ENCODE measurements at places on chromosomes 3 and 15.
A peak's percentile ranks its signal among the peaks of the same experiment; 100 is the strongest.

DNA sequence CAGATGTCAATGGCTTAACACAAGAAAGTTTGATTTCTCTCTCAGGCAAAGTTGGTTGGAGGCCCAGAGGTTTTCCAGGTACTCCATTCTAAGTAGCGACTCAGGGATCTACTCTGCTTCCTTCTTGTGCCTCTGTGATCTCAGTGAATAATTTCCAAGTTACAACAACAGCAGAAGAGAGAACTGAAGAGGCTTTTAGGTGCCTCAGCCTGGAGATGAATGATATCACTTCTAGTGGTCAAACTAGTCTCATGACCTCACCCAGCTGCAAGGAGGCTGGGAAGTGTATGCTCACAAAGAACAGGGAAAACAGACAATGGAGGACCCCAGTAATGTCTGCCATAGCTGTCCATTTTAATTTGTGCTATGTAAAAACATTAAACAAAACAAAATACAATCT is 4.6 kb upstream of the PRICKLE2 start:
- DNase-seq: no peak

DNA sequence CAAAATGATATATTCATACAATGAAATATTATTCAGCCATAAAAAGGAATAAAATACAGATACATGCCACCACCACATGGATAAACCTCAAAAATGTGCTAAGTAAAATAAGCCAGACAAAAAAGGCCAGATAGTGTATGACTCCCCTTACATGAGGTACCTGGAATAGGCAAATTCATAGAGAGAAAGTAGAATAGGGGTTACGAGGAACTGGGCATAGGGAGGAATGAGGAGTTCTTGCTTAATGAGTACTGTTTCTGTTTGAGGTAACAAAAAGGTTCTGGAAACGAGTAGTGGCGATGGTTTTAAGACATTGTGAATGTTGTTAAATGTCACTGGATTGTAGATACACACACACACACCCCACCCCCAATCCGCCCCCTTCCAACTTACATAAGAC is 8.2 kb downstream of the RAF1 start:
- no peak for DNase-seq

DNA sequence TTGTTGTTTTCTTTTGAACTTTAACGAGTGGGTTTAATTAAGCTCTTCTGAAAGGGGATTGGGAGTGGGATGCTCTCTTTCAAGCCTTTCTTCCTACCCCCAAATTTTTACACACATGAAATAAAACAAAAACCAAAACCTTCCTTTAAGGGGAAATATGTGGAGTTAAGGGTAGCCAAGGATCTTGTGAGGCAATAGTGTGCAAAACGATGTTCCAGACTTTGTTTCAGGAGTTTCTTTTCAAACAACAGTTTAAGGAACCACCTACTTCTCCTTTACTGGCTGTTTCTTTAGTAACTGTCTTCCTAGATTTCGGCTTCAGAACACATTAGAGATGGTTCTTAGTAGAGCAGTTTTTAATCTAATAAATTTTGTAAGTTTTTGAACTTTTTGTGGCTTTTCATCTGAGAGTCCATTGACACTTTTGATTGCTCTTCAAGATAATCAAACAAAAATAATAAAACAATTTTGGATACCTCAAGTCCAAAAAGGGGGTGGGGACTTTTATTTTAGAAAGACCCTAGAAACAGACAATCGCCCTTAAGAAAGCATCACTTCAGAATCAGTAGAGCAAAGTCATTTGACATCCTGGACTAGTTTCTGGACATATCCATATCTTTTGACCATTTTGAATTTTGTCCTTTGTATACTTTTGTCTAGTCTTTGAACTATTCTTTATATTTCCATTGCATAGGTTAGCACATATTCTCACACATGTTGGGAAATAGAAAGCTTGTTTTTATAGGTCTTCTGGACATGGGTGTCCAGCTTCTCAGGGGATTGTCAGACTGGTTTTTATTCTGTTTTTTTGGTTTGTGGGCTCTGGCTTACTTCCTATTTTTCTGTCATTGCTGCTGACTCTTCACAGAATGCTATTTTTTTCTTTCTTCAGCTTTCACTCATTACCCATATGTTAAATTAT is 6.0 kb downstream of the DIPK2A start:
- DNase-seq: peak; percentile 68

GRCh38 chr3:52317208-52318000 is 1.3 kb downstream of the DNAH1 start:
- DNase-seq: no peak

DNA sequence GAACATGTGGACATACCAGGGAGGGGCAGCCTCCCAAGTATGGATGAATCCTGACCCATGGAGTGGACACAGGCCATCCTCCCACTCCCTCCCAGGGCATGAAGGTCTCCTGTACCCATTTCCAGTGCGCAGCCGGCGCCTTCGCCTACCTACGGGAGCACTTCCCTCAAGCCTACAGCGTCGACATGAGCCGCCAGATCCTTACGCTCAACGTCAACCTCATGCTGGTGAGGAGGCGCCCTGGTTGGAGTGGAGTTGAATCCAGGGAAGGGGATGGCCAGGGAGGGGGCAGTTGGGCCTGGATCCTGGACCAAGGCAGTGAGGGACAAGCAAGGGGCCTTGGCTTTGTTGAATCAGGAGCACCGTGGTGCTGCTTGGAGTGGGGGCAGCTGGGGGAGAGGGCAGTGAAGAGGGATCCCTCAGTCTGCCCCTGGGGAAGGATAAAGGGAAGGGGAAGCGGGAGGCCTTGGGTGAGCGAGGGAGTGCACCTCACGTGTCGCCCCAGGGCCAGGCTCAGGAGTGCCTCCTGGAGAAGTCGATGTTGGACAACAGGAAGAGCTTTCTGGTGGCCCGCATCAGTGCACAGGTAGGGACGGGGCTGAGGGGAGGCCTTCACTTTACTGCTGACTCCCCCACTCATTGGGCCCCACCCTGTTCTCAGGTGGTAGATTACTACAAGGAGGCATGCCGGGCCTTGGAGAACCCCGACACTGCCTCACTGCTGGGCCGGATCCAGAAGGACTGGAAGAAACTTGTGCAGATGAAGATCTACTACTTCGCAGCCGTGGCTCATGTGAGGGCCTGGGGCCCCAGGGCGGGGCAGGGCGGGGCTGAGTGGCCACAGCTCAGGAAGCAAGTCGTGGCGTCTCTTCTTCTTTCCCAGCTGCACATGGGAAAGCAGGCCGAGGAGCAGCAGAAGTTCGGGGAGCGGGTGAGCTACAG is 25.3 kb downstream of the PTPN23 start:
- no peak for DNase-seq

GRCh38 chr3:29011441-29011840 is 269.4 kb upstream of the RBMS3 start:
- peak; percentile 12 for DNase-seq

DNA sequence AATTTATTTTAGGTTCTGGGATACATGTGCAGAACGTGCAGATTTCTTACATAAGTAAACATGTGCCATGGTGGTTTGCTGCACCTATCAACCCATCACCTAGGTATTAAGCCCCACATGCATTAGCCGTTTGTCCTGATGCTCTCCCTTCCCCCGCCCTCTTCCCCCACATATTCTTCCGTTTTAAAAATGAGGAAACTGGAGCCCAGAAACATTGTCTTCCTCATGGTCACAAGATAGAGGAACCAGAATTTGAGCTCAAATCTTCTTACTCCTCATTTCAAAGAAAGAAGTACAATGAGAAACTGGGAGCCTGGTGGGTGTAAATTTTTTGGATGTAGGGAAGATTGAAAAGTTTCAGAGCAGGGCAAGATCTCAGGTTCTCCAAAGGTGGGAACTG is 56.1 kb upstream of the USP3 start:
- peak; percentile 45 for DNase-seq

DNA sequence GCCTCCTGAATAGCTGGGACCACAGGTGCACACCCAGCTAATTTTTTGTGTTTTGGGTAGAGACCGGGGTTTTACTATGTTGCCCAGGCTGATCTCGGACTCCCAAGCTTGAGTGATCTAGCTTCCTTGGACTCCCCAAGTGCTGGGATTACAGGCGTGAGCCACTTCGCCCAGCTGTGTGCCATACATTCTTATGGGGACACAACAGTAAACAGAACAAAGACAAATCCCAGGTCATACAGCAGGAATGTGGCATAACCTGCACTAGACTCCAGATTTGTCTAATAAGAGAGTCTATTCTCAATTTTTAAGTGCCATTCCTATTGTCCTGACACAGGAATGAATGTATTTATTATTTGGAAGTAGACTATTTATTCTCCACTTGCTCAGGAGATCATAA is 17.6 kb downstream of the ARL6IP5 start:
- DNase-seq: no peak

DNA sequence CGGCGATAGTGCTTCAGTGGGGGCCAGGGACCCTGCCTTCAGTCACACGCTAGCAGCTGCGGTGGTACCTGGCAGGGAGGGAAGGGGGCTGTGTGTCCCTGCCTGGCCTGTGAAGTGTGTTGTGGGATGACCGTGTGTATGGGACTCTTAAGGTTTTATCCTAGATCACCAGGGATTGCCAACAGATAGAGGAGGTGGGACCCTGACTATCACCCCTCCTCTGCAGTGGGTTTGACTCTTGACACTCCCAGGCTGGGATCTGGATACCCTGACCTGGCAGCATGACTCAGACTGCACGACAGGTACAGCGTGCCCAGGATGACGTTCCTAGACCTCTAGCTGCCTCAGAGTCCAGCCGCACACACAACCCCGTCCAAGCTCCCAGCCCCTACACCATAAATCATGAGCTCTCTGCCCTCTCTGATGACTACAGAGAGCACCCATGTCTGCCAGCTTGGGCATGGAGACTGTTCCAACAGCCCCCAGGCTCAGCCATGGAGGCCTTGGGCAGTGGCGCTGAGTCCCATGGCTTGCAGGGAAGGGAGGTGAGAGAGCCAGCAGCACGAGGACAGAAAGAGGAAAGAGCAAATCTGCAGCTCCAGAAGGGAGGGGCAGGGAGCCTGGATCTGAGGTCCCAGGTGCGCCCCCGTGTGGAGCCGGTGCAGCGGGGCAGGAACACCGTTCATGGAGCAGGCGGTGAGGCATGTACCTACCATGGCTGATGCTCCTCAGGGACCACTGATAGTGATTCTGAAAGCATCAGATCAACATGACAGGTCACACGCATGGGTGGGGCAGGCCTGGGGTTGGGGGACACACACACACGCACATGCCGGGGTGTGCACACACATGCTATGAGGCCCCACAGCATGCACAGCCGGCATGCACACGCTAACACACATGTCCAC is 71.0 kb downstream of the ADAMTS7 start:
- no peak for DNase-seq

GRCh38 chr3:50162034-50162883 is 7.1 kb downstream of the SEMA3F start:
- no peak for DNase-seq

DNA sequence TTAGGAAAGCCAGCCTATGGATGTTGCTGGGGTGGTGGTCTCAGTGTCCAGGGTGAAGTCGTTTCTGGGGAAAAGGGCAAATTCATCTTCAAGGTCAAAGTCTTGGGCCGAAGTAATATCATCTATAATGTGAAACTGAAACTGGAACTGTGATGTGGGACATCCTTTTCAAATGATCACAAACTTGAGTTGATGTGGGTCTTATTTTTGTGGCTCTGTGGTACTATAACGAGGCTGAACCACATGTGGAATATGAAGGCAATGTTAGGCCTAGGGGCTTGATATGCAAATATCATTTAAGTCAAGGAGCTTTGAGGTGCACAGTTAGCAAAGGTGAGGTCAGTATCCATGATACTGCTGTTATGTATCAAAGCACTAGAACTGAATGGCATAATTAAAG is 1.5 kb upstream of the CD200R1L start:
- DNase-seq: no peak

DNA sequence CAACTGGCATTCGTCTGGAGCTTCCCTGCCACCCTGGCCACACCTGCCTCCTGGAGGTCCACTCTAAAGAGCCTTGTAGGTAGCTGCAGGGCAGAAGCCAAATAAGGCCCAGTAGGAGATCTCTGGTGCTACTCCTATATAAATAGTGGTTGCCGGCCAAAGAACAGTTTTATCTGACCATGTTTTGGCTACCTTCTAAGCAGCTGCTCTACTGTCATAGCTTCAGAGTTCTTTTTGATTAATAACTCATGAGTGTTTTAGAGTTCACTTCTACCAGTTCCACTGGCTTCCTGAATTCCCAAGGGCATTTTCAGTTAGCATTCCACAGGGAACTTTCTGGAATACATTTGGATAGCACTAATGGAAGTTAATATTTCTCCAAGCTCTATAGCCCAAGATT is 154.6 kb downstream of the B3GALNT1 start:
- DNase-seq: no peak

DNA sequence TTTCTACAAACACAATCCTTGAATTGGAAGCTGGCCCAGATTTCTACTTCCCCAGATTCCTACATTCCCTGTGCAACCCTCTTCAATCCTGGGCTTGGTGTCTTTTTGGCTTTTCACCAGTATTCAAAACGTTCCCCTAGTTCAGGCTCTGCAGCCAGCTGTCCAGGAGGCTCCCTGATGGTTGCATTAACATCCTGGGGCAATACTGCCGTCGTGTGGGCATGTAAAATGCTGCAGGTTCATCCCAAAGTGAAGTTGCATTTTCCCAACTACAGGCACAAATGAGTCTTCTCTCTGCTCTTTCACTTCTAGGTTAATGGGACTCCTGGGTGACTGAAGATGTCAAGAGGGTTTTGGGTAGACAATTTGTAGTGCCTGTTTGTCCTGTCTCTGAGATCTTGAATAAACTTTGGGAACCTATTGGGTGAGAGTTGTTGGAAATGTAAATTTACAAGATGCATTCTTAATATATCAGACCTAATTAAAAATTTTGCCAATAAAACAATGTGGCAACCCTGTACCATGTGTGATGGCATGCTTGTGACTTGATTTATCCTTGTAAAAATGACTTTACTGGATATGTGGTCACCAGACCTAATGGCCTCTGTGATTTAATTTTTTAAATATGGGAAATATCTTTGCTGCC is 28.6 kb downstream of the SOX14 start:
- peak; percentile 32 for DNase-seq

- DNase-seq: no peak
These were observed 184.6 kb downstream of the XXYLT1 start for GRCh38 chr3:195086341-195086740.

DNA sequence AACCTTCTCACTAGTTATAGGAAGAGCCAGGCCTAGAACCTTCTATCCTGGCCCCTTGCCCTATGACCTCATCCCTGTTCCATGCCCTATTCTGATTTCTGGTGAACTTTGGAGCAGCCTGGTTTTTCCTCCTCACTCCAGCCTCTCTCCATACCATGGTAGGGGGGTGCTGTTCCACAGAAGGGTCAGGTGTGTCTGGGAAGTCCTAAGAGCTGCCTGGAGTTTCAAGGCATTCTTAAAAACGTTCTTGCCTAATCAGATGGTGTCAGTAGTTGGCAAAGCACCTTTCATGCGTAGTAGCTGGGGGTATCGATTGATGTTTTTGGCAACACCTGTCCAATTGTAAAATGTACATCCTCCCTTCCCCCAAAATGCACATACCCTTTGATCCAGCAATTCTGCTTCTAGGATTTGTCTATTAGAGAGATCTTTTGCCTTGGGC is 16.8 kb upstream of the ALPK3 start:
- no peak for DNase-seq

DNA sequence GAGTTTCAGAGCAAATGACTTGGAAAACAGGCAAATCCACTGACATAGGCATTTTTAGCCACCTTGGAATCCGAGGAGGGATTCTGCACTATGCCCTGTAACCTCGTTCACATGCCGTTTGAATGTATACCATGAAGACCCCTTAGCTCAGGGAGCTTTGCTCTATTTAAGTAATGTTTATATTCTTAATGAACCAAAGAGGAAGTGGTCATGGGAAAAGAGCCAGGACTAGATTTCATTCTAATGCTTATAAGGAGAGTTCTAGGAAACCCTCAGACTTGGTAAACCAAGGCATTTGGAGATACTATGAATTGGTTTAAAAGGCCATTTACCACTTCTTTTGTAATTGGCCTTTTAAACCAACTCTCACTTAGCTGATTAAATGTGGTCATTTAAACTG is 178.9 kb downstream of the IGF1R start:
- no peak for DNase-seq

Data from globus pallidus (tissue), 1 donor.